ENCODE measurements at places on chromosomes 4 and X.
A peak's percentile ranks its signal among the peaks of the same experiment; 100 is the strongest.

- DNase-seq, result no peak
These were observed 19.9 kb upstream of the PLP1 start for GRCh38 chrX:103756736-103757135.

GRCh38 chr4:107862658-107863057 lies 37.9 kb downstream of the SGMS2 start:
- DNase-seq, result no peak

DNA sequence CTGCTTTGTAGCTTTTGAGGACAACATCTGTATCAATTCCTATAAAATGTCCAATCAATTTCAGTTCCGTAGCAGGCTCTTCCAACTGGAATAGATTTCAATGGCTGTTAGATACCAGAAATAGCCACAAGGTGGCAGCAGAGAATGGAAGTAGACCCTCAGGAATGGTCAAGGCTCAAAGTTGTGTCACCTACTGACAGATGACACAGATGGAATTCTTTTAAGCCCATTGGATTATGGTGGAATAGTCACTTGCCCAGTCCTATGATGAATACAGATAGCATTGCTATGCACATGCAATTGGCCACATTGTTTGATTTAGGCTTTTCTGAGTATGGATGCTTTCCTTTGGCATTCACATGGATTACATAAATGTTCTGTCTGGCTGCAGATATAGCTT lies 130.4 kb upstream of the RADX start:
- DNase-seq, result peak; percentile 26

- DNase-seq, result no peak
These were observed 13.2 kb downstream of the TAPT1 start for GRCh38 chr4:16213121-16213520.

GRCh38 chr4:94959307-94959706 lies 201.6 kb downstream of the BMPR1B start:
- no peak for DNase-seq

DNA sequence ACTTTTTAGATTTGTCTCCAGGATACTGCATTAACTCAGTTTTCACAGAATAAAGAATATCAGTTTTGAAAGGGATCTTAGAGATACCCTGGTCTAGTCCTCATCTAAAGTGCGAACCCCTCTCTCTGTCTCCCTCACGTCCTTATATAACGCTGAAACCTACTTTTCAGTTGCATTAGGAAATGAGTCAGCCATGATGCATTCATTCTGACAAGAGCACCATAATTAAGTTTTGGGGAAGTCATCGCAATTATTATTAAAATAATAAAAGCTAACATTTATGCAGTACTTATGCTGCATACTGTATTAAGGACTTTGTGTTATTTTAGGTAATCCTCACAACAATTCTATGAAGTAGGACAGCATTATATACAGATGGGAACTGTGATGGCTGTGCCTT lies 116.1 kb downstream of the REELD1 start:
- no peak for DNase-seq

- DNase-seq, result no peak
These were observed 1.1 kb upstream of the CD99 start for GRCh38 chrX:2689773-2690666.

DNA sequence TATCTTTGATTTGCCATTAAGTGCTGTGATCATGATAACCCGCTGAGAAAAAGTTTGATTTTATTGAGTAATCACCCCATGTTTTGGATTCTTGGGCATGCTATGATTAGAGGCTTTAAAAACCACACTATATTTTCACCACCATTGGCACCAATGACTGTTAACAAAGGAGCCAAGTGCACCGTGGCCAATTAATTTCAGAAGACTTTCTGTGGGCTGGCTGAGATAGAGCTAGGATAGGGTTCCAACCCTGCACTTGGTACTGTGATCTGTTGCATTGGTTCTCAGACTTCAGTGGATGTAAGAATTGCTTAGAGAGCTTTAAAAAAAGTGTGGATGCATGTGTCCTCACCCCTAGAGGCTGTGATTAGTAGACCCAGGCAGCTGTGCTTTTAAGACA lies 32.4 kb downstream of the OCRL start:
- DNase-seq, result no peak

DNA sequence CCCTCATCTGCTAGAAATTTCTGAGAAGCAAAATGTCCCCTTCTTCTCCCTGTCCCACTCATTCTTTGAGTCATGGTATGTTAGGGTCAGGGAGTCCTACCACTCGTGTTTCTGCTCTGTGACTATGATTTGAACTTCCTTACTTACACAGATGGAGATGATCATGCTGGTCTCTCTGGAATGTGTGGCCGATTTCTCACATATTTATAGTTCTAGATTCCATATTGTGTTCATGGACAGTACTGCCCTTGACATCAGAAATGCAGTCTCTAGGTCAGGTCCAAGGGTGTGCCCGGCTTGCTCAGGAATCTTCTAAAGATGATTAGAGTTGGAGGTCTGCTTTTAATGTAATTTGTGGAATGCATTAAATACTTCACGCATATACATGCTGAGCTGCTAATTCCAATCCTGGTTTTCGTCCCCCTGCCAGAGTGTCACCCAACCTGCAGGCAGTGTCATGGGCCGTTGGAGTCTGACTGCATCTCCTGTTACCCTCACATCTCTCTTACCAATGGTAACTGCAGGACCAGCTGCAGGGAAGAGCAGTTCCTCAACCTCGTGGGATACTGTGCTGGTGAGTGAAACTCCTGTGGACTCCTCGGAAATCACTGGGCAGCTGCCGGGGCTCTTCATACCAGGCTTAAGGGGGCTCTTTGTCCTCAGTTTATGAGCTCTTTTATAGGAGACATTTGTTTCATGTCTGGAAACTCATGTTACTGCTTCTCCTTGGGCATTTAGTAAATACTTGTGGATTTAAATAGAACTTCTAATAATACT lies 214.1 kb upstream of the ANXA3 start:
- DNase-seq, result no peak

DNA sequence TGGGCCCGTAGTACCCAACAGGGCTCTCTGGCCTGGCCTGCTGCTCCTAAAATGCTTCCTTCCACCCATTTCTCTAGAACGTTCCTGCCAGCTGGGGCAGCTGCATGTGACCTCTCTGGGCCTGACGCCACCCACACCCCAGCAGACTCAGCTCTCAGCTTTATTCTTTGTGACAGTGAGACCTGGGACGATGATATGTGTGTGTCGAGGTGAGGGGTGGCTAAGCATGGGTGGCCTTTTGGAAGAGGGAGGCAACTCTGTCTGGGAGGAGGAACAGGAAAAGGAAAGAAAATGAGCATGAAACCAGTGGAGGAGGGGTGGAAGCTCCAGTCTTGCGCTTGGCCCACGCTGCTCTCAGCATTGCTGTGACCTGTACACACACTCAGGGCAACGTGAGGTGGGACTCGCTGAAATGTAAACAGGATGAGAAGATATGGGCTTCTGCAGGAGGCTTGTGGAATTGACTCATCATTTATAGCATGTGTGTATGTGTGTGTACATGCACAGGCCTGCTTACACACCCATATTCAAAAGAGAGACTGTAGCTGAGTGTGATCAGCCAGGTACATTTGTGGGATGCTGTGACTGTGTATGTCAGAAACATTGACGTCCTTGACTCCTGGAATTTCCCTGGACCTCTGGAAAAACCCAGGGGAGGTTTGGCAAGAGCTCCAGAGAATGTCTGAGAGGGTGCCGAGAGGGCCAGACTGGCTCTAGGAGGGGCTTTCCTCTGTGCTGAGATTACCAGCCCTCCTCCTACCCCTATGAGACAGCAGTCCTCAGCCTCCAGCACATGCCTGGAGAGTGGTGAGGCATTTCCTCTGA lies 137.9 kb downstream of the PJA1 start:
- DNase-seq, result no peak

- no peak for DNase-seq
These were observed at the start of gene UNC5C for GRCh38 chr4:95548738-95549245. UNC5C (minus strand) TSS chr4:95548973.

DNA sequence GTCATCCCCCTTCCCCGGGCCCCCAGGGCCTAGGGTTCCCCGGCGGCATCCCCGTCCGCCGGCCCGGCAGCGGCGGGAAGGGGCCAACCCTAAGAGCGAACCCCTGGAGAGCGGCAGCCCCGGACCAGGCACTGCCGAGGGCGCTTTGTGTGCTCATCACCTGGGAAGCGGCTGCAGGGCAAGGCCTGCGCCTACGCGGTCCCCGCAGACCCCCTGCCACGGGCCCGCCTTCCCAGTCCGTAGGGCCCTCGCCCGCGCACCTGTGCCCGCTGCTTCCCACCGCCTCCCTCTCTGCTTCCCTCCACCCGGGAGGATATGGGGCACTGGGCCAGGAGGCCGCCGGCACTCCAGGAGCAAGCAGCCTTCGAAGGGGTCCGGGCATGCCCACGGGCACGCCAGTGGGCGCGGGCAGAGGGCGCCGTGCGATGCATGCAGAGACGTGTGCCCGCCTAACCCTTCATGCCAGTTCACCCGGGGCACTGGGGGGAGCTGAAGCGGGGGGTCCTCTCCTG lies 2.6 kb downstream of the FLNA start:
- DNase-seq, result no peak

- no peak for DNase-seq
These were observed 565.4 kb upstream of the ATOH1 start for GRCh38 chr4:93263166-93263565.

GRCh38 chr4:41918278-41918677 lies 17.0 kb upstream of the TMEM33 start:
- DNase-seq, result no peak

DNA sequence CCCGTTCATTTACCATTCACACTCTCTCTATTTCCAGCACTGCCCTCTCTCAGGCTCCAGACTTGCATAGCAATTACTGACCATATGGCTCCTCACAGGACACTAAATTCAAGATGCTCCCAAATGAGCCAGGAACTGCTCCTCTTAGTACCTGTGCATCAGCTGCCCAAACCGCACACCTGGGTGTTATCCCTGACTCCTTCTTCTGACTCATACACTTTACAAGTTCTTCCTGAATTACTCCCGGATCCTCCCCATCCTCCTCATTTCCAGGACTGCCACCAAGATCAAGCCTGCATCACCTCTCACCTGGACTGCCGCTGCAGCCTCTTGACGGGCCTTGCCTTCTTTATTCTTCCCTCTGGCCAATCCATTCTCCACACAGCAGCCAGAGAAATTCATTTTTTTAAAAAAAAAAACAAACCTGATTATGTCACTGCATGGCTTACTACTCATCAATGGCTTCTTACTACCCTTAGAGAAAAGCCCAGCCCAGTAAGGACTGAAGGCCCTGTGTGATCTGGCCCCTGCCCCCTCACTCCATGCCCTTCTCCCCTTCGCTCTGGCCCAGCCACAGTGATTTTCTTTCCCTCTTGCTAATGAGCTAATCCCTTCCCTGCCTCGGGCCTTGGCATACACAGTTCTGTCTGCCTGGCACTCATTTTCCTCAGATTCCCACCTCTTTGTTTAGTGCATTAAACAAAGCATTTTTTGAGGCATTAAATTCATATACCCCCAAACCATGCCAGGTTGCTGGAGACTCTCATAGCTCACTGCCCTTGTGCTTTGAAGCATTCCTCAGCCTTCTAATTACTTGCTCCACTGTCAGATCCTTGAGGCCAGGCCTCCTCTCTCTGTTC lies 92.0 kb downstream of the PDGFRA start:
- no peak for DNase-seq

GRCh38 chr4:72817012-72817411 lies 248.0 kb upstream of the ADAMTS3 start:
- no peak for DNase-seq

DNA sequence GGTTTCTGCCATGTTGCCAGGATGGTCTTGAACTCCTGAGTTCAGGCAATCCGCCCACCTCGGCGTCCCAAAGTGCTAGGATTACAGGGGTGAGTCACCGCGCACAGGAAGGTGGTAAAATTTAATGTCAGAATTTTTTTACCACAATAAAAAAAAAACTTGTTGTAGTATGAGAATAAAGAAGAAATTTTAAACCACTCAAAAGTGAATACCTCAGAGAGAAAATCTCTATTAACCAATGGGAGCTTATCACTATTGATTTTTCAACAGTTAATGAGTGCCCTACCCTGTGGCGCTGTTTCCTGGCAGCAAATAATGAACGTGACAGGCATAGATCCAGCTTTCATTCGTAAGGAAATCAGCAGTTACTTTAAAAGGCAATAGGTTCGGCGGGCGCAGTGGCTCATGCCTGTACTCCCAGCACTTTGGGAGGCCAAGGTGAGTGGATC lies 32.7 kb upstream of the SLC25A4 start:
- DNase-seq, result no peak

DNA sequence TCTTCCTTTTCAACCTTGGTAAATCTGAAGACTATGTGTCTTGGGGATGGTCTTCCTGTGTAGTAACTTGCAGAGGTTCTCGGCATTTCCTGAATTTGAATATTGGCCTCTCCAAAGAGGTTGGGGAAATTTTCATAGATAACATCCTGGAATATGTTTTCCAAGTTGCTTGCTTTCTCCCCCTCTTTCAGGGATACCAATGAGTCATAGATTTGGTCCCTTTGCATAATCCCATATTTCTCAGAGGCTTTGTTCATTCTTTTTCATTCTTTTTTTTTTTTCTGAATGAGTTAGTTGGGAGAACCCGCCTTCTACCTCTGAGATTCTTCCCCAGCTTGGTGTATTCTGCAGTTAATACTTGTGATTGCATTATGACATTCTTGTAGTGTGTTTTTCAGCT lies 549.2 kb upstream of the AMOT start:
- no peak for DNase-seq

GRCh38 chrX:100976211-100976610 lies 6.7 kb downstream of the ARL13A start:
- DNase-seq, result no peak

GRCh38 chr4:166230841-166231240 lies 357.8 kb downstream of the TLL1 start:
- DNase-seq, result no peak

GRCh38 chrX:11754958-11755645 lies 2.9 kb upstream of the MSL3 start:
- no peak for DNase-seq

GRCh38 chrX:153999359-154000037 lies 20.2 kb downstream of the IRAK1 start:
- DNase-seq, result no peak

GRCh38 chr4:147865926-147866325 lies 134.0 kb downstream of the ARHGAP10 start:
- no peak for DNase-seq

- DNase-seq, result no peak
These were observed 227.8 kb downstream of the DCLK2 start for GRCh38 chr4:150305995-150306394.

DNA sequence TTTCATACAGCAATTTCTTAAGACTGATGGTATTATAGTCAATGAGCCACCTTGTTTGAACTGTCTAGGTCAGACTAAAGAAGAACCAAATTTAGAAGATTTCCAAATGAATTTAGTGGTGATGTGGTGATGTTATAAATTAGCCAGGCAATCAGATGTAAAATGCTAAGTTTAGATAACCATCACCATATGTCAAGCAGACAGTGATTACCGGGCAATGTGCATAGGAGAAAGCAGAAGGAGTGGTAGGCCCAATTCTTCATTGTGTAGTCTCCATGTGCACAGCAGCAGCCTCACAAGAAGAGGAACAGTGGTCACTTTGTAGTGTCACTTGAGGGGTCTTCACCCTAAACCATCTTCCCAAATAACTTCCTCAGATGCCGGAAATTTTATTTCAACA lies 198.8 kb downstream of the ANTXR2 start:
- DNase-seq, result no peak

DNA sequence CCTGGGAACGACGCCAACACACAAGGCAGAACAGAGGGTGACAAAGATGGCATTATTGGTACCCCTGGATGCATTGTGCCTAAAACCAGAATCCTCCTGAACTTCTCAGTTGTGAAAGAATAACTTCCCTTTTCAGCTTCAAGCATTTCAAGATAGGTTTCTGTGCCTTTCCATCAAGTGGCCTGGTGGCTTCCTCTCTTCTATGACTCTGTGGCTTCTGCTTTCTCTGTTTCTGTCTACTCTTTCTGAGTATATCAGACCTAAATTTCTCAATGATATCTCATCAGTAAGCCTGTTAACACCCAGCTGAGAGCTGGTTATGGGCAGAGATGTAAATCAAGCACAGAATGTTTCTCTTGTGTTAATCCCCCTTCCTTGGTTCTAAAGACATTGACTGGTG lies 21.4 kb upstream of the FAM9B start:
- no peak for DNase-seq
